ENCODE measurements at places on chromosomes 1 and 21. TPM values are rescaled to one million over a fixed set of nuclear protein-coding genes. Genes with fewer than 3 reads are reported as not detected.

GRCh38 chr21:41366522-41367151 is 4.8 kb downstream of the MX2 start:
- DNase-seq: peak; percentile 66

The LCE6A gene
- not detected for total RNA-seq

The OR2W3 gene
- not detected for total RNA-seq

The SH3BGR gene
- 2.7 TPM for total RNA-seq

GRCh38 chr1:45410850-45411509 is 70.7 kb upstream of the MUTYH start:
- DNase-seq: no peak

The UBE2U gene
- total RNA-seq: not detected

The C2CD2 gene
- total RNA-seq: 7.3 TPM

DNA sequence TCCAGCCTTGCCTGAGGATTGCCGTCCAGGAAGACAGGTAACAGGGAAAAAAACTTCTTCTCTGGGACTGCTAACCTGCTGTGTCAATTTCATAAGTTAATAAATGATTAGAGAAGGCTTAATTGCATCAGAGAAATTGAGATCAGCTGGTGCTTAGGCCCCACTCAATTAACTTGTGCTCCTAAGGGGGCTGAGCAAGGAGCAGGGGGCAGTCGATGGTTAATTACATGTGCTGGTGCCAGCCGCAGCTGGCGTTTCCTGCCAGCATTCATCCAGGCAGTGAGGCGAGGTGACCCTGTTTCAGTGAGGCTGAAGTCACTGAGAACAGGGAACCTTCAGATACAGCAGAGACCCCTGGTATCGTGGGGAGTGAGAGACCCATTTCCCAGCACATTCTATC is 60.0 kb downstream of the FAM163A start:
- no peak for DNase-seq

The OR6N1 gene
- total RNA-seq: not detected

GRCh38 chr1:68907491-68907890 is 410.6 kb upstream of the DEPDC1 start:
- DNase-seq: no peak

- DNase-seq: no peak
Measured at GRCh38 chr1:176768532-176768931, 305.6 kb downstream of the PAPPA2 start.

DNA sequence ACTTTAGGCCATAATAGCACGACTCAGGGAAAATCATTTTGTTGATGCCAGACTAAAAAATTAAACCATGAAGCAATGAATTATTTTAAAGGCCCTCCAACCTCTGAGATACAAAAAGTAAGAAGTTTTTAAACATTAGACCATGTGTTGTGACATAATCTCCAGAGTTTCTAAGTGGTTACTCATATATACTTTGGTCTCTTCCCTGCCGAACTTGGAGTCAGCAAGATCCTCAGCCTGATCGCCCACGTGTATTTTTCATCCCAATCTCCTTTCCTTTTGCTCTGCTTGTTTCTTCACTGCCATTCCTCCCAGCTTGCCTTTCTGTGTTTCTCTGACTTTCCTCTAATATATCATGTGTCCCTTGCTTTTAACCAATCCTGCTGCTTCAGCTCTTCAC is 3.8 kb downstream of the ARV1 start:
- no peak for DNase-seq

GRCh38 chr1:214997685-214998084 is 84.9 kb upstream of the KCNK2 start:
- DNase-seq: no peak

DNA sequence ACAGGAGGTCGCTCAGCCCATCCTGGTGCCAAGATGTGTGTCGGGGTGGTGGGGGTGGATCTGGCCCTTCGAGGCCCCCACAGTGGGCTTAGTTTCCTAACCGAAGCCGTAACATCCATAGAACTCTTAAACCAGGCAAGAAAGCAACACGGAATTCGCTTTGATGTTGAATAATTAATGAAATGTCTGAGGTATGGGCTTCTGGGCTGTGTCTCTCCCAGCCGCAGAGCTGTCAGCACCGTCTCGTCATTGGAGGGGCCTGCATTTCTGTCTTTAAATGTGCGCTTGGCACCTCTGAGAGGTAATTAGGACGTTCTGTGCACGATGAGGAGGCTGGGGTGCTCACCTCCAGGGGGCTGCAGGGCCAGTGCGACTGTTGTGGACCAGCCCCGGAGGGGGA is 13.3 kb upstream of the PLCH2 start:
- no peak for DNase-seq

The BACE2 gene
- total RNA-seq: 0.25 TPM

- no peak for DNase-seq
Measured at GRCh38 chr1:180939073-180939710, 26.5 kb downstream of the KIAA1614 start.

The GSTM1 gene
- total RNA-seq: 116 TPM

The TINAGL1 gene
- not detected for total RNA-seq

The CHML gene
- 13.4 TPM for total RNA-seq

The SYT14 gene
- not detected for total RNA-seq

DNA sequence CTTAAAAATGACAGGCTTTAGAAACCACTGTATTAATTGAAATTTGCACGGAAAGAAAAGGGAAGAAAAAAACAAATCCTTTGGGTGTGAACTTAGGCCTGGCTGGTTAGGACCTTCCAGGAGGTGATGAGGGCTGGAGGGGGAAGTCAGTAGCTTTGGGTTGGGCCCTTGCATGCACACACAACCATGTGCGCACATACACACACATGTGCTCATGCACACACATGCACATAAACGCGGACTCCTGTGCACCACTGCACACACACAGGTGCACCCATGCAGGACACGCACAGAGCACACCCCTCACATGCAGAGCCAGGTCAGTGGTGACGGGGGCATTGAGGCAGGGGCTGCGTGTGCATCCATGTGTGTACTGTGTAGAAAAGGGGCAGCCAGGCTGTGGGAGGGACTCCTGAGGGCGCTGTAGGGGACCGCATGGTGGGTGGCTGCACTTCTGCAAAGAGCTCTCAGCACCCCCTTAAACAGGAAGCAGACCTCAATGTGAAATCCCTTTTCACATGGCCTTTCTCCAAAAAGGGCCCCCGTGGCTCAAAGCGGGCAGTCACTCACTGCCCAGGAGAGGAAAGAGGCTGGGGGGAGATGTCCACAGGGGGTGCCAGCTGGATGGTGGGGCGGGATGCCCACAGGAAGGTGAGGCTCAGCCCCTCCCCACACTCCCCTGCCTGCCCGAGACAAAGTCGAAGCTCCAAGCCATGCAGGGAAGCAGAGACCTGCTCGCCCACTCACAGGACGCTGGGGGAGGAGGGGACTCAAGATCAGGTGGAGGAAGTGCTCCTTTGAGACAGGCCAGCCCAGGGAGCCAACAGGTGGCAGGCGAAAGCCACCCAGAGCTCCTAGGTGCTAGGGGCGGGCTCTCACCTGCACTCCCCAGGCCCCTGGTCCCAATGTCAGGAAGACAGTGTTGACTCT is 95.2 kb downstream of the ITPKB start:
- DNase-seq: peak; percentile 74
